Activated CD4-positive, alpha-beta memory T cell treated with anti-CD3 and anti-CD28 coated beads, Interleukin-2, amount 10 ng/mL, durations not matched to agents 7 days and 5 days (primary cell): ENCODE measurements at places on chromosomes 13 and 19. TPM values are rescaled to one million over a fixed set of nuclear protein-coding genes. Genes with fewer than 3 reads are reported as not detected.

Gene RPL18
- 1,511 TPM for total RNA-seq

Gene ZSCAN5B
- not detected for total RNA-seq

Gene SERPINE3
- not detected for total RNA-seq

Gene ZNF578
- total RNA-seq: 0.95 TPM

Gene ZNF613
- 8.1 TPM for total RNA-seq

Gene IRGC
- total RNA-seq: not detected

DNA sequence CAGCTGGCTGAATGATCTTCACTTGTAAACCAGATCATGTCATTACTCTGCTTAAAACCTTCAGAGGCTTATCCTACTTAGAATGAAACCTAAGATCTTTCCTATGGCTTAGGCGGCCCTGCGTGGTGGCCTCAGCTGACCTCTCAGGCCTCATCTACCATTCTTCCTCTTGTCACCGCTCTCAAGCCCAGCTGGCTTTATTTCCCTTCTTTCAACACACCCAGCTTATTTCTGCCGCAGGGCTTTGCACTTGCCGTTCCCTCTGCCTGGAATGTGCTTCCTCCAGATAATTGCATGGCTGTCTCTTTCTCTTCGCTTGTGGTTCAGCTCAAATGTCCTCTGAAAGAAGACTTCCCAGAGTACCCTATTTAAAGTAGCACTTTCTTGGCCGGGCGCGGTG is 3.6 kb upstream of the ASF1B start:
- no peak for DNase-seq

- no peak for DNase-seq
These were observed 33.5 kb upstream of the FLT1 start for GRCh38 chr13:28528388-28528787.

GRCh38 chr13:40629678-40630384 is 36.6 kb downstream of the FOXO1 start:
- no peak for DNase-seq

GRCh38 chr13:46580362-46580839 is 27.4 kb downstream of the LRCH1 start:
- no peak for DNase-seq

- DNase-seq: no peak
These were observed 1.3 kb upstream of the DNAJC15 start for GRCh38 chr13:43021926-43022670.

GRCh38 chr13:102401265-102401664 is 583 bp downstream of the FGF14 start:
- DNase-seq: no peak

DNA sequence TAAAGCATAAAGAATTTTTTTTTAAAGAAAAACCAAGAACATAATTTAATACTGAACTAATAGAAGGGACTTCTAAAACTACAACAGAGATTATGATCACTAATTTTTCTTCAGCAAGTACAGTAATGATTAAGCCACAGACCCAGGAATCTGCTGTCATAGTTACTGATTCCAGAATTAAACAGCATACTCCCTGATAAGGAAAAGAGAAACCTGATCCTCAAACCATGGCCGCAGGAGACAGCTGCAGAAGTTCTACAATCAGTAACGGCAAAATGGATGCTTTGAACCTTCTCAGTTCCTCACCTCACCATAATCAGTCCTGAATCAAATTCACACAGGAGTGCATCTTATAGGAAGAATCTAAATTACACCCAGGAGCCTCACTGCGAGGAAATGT is 939.0 kb upstream of the SLITRK1 start:
- DNase-seq: no peak

GRCh38 chr19:6484831-6485230 is 3.2 kb upstream of the DENND1C start:
- DNase-seq: no peak

DNA sequence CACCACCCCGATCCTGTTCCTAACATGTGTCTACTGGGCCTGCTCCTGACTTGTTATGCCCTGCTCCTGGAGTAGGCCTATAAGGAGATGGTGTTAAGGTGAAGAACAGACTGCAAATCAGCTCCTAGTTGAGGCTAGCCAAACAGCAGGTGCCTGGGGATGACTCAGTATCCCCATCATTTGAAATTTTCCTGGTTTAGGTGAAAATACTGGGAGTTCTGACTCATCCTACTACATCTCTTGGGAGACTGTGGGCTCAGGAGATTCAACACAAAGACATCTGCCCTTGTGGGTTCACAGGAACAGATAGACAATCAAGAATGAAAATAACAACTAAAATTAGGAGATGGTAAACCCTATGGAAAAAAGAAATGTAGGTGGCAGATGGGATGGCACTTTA is 41.2 kb downstream of the BRD4 start:
- no peak for DNase-seq

GRCh38 chr13:84985860-84986259 is 813.4 kb downstream of the SLITRK6 start:
- DNase-seq: no peak

DNA sequence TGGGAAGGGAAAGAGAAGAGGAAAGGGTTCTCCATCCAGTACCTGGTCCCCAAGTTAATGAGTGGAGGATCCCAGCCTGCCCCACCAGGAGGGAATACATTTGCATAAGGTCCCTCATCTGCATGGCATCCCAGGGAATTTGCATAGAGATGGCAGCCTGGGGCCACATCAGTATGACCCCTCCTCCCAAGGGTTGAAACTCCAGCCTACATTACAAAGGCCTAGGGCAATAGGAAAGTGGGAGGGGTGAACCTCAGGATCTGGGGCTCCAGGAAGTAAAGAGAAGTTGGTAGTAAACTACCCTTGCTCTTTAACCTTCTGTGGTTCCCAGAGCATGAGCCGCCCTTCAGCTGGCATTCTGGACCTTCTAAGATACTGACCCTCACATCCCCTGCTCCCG is 6.8 kb upstream of the NECTIN2 start:
- no peak for DNase-seq

GRCh38 chr13:100211016-100211710 is 122.3 kb downstream of the PCCA start:
- no peak for DNase-seq

DNA sequence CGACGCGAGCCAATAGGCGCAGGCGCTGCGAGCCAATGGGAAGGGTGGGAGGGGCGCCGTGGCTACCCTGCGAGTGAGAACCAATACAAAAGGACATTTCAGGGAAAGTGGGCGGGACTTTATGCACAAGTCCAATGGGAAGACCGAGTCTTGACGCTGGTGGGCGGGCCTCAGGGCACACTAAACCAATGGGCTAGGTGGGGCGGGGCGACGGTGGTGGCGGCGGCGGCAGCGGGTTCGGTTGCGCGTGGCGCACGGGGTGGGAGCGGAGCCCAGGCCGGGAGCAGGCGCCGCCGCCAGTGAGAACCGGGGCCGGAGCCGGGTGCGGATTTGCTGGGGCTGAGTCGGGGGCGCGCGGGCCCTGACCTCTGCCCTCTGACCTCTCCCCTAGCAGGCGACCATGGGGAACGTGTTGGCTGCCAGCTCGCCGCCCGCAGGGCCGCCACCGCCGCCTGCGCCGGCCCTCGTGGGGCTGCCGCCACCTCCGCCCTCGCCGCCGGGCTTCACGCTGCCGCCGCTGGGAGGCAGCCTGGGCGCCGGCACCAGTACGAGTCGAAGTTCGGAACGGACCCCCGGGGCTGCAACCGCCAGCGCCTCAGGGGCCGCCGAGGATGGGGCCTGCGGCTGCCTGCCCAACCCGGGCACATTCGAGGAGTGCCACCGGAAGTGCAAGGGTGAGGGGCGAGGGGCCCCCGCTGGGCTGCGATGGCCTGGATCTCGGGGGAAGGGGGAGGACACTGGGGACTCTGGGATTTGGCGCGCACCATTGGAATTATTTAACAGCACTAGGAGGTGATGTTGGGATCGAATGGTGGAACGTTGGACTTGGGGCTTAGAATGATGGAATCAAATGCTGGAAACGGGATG is at the start of gene TOMM40:
TOMM40 (plus strand) TSS at position 239 of the 867 bp plus-strand sequence; CDS start at position 401, 162 bp downstream.
- DNase-seq: no peak

GRCh38 chr13:21578748-21579147 is 25.2 kb downstream of the MICU2 start:
- no peak for DNase-seq

GRCh38 chr13:43472980-43473379 is 313.8 kb downstream of the ENOX1 start:
- DNase-seq: no peak
